ENCODE measurements at places on chromosomes 7 and 10.

- DNase-seq: no peak
These were observed 140.6 kb upstream of the JCAD start for GRCh38 chr10:30200017-30200415.

GRCh38 chr10:60353519-60354258 is 36.0 kb downstream of the ANK3 start:
- no peak for DNase-seq

DNA sequence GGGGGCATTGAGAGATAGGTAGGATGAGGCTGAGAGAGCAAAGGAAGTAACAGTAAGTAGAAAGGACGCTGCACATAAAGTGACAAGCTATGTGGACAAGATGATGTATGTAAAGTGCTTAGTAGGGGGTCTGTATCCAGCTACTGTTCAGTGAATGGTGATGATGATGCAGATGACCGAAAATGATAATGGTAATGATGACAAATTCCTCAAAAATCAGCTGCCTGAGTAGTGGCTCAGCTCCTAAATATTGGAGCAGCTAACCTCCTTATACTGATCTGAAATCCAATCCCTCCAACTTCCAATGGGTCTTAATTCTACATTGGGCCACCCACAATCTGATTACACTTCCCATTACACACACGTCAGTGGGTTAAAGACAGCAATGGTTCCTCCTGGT is 27.1 kb upstream of the KCNMA1 start:
- DNase-seq: no peak

DNA sequence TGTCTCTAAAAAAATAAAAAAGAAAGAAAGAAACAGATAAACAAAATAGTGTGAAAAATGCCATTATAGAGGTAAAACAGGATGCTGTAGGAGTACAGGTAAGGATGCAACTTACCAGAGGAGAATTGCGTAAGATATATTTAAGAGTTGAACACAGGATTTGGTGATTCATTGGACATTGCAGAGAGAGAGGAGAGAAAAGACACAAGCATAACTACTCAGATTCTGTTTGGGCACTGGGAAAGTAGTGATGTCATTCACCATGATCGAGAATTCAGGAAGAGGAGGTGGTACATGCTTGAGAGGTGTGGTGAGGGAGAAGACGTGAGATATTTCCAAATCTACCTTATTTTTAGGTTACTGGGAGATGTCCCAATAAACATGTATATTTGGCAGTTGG is 97.6 kb downstream of the AASS start:
- no peak for DNase-seq

DNA sequence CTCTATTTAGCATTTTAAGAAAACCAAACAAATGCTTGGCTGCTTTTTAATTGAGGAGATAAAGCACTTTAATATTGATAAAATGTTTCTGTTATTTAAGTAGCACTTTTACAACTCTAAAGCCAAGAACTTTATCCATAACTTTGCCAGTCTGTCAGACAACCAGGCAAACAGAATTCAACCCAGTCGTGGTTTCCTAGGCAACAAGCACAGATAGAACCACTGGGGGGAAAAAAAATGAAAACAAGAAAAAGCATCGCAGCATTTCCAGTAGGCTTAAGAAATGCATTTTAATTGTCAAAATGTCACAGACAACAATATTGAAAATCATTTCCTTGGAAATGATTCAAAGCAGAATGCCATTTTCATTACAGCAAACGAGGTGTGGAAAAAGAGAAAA is 323.4 kb downstream of the PARD3 start:
- DNase-seq: no peak

- no peak for DNase-seq
These were observed 8.4 kb downstream of the INHBA start for GRCh38 chr7:41694495-41694894.

GRCh38 chr7:142313528-142313927 is 55.7 kb upstream of the PRSS58 start:
- no peak for DNase-seq

DNA sequence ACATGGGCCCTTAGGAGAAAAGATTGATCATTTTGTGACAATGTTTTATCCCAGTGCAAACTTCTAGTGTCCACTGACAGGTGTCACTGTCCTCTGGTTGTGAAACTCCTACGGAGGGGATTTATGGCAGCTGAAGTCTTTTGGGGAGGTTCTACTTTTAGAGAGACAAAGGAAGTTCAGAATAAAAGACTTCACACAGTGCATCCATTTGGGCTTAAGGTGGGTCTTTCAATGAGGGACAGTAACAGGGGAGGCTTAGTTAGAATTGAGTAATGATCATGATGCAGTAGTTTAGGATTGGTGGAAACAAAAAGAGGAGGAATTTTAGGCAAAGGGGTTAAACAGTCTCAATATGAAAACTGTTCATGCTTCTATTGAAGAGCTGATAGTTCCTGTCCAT is 501.1 kb upstream of the NRP1 start:
- no peak for DNase-seq

- DNase-seq: no peak
These were observed 1.9 kb downstream of the BNIP3 start for GRCh38 chr10:131979821-131980270.

DNA sequence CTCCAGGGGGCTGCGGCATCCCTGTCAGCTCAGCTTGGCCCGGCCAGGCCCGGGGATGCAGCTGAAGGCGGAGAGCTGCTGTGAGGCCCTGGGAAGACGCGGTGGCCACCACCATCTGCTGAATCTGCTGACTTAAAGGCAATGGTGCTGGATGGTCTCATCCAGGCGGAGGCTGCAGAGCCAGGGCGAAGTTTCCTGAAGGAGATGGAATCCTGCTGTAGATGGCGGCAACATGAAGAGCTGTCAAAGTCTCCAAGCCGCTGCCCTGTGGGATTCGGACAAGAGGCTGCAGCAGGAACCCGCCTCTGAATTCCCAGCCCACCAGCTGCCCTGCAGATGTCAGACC is 200.1 kb downstream of the PTPRN2 start:
- DNase-seq: no peak

DNA sequence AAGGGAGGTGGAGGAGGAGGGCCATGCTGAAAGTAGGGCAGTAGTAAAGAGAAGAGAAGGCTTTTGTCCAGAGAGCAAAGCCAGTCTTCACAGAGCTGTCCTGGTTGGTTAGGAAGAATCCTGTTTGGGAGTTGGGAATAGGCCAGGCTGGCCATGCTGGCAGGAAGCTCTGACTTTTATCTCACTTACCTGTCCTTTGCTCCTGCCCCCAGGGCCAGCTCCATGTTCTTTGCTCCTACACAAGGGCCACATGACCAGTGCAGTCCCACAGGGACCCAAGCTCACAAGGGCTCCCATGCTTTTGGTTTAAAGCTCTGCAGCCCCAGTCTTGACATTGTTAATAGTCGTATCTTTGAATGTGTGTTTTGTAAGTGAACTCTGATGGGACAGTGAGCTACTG is 161.6 kb upstream of the KMT2E start:
- no peak for DNase-seq

GRCh38 chr7:135512135-135512887 is 2.4 kb upstream of the CNOT4 start:
- peak; percentile 59 for DNase-seq

All from Panc1 (cell line).